ENCODE measurements at places on chromosomes 13 and 19.

- DNase-seq, result no peak
These were observed 3.2 kb downstream of the LCP1 start for GRCh38 chr13:46178821-46179220.

DNA sequence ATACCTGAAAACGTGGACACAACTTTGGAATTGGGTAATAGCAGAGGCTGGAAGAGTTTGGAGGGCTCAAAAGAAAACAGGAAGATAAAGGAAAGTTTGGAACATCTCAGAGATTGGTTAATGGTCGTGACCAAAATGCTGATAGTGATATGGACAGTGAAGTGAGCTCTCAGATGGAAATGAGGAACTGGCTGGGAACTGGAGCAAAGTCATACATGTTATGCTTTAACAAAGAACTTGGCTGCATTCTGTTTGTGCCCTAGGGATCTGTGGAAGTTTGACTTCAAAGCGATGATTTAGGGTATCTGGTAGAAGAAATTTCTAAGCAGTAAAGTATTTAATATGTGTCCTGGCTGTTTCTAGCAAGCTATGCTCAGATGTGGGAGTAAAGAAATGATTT is 136.2 kb downstream of the DNAJC3 start:
- DNase-seq, result no peak

- DNase-seq, result no peak
These were observed 162.7 kb downstream of the KDM4B start for GRCh38 chr19:5131506-5132205.

DNA sequence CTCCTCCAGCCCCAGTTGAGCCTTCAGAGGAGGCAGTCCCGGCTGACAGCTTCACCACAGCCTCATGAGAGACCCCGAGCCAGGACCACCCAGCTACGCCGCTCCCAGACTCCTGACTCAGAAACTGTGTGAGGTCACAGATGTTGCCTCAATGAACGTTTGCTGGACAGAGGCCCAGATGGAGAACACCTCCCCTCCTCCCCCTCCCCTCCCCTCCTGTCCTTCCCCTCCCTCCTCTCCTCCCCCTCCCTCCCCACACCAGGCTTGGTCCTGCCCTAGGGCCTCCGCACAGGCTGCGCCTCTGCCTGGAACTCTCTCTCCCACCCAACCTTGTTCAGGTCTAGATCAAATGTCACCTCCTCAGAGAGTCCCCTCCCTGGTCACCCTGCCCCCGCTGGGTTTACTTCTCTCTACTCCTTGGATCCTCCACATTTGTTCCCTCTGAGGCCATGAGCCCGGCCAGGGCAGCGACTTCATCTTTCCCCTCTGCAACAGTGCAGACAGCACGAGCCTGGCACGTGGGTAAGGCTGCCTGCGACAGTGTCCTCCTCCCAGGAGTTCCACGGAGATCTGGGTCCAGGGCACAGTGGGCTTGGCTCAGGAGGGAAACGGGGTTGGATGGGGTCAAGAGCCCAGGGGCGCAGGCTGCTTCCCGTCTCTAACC is 17.4 kb downstream of the PIP5K1C start:
- no peak for DNase-seq

Measured in AG04449 (cell line).